Endodermal cell (in vitro differentiated cells): ENCODE measurements at places on chromosomes 7 and 10. TPM values are rescaled to one million over a fixed set of nuclear protein-coding genes. Genes with fewer than 3 reads are reported as not detected.

PLAU gene
- total RNA-seq, result 3.3 to 8.1 TPM (median 3.4 TPM) in 3 replicates

DNA sequence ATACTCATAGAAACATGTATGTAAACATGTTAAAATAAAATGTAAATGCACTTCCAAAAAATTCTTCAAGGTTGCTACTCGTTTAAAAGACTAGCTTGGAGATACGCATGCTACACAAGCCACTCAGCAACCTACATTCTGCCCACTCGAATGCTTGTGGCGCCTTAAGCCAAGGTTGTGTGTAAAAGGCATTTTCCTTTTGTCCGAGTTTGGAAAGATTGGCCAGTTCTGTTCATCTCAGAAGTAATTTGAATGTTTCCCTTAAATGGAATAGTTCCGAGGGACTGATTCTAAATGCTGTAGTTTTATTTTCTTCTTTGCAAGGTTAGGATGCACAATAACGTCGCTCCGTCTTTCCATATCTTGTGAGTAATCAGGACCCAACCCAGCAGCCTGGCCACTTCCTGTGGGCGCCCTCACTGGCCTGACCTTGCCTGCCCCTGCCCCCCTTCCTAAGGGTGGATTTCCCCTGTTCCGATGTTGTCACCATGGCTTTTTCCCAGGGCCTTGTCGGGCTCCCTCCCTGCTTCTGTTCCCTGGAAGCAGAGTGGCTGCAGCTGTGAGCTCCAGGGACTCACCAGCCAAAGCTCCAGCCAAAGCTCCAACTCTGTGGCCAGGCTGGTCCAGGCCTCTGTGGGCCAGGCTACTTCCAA lies 70.6 kb downstream of the PTPRE start:
- H3K4me1 ChIP-seq, result peaks cover 2% of the 10 kb centered on the region
- no peaks in the 10 kb centered on the region for H3K27me3 ChIP-seq
- no peaks in the 10 kb centered on the region for H3K36me3 ChIP-seq
- H3K4me3 ChIP-seq, result no peak overlapping the region
- DNase-seq, result no peak

- H3K36me3 ChIP-seq, result peaks cover 12% of the 10 kb centered on the region
- no peak overlapping the region for H3K27ac ChIP-seq
- no peaks in the 10 kb centered on the region for H3K4me1 ChIP-seq
- H3K27me3 ChIP-seq, result no peaks in the 10 kb centered on the region
- H3K4me3 ChIP-seq, result no peak overlapping the region
These were observed 15.4 kb downstream of the NFE2L3 start for GRCh38 chr7:26167303-26167934.

DNA sequence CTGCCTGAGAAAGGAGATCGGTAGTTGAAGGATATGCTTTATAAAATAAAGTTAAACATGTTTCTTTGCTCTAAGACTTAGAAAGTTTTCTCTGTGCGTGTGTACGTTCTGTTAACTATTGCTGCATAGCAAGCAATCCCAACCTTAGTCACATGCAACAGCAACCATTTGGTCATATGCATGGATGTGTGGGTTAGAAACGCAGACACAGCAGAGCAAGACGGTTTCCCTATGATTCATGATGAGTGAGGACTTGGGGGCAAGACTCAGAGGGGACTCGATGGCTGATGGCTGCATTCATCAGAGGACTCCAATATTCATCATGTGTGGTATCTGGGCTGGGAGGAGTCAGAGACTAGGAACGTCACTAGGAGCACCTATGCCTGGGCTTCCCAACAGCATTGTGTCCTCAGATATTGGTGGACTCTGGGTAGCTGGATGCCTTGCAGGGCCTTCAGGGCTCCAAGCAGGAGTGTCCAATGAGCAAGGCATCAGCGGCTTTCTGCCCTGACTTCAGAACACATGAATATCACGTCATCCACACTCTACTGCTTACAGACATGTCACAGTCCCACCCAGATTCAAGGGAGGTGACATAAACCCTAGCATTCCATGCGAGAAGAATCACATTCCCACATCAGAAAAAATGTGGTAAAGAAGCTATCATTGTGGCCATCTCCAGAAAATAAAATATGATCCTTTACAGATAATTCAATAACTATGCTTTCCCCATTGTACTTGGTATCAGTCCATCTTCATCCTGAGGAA lies 731.2 kb downstream of the TNS3 start:
- H3K4me3 ChIP-seq, result no peak overlapping the region
- no peak overlapping the region for H3K27ac ChIP-seq
- H3K27me3 ChIP-seq, result no peaks in the 10 kb centered on the region
- no peak for DNase-seq
- no peaks in the 10 kb centered on the region for H3K4me1 ChIP-seq

- H3K27ac ChIP-seq, result no peak overlapping the region
- no peaks in the 10 kb centered on the region for H3K4me1 ChIP-seq
- DNase-seq, result no peak
- no peaks in the 10 kb centered on the region for H3K27me3 ChIP-seq
- no peak overlapping the region for H3K4me3 ChIP-seq
- H3K36me3 ChIP-seq, result no peaks in the 10 kb centered on the region
These were observed 40.1 kb downstream of the PARP12 start for GRCh38 chr7:140022582-140023211.

GRCh38 chr7:23299770-23300300 lies 696 bp downstream of the MALSU1 start:
- H3K27me3 ChIP-seq, result peaks cover 10% of the 10 kb centered on the region
- no peak overlapping the region for H3K27ac ChIP-seq
- peaks cover 25% of the 10 kb centered on the region for H3K36me3 ChIP-seq
- peaks cover 7% of the 10 kb centered on the region for H3K4me1 ChIP-seq
